Stimulated activated naive CD4-positive, alpha-beta T cell (primary cell): ENCODE measurements at places on chromosomes 12 and 14.

DNA sequence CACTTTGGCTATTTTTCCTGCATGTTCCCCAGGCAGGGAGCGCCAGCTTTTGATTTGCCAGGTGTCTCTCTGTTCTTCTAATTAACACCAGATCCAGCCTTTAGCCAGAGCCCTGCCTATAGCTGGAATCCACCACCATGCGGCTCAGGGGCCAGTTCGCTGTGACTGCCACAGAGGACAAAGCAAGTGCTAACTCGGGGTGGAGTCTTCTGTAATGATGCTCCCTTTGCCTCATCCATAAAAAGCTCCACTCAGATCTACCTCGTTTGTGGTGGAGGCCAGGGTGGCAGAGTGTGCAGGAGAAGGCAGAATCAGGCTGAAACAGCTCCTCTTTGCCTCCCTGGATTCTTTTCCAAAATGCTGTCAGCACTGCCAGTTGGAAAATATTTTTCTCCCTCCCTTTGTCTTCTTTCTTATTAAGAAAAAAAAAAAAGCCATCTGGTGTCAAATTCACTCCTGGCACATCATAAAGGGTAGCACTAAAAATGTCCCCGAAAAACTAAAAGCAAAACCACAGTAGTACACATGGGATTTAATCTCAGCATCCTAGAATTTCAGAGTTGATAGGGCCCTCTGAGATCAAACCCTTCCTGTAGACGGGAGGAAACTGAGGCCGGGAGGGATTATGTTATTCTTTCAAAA is 18.0 kb upstream of the CTDSP2 start:
- DNase-seq = no peak

DNA sequence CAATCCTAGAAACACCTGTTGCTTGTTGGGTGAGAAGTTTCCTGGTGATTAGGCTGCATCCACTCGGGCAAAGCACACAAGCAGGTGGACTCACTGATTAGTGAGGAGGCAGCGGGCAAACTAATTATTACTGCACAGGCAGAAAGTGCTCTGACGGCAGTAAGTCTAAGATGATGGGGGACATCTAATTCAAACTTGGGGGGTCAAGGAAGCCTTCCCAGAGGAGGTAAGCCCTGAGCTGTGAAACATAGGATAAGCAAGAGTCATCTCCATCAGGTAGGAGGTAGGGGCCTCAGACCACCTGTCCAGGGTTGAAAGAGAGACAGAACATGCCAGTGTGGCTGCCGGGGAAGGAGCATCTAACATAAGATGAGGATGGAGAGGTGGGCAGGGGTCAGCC is 1578.4 kb upstream of the TMEM132C start:
- DNase-seq = no peak

- no peak for DNase-seq
These were observed 11.2 kb downstream of the TTC9 start for GRCh38 chr14:70652871-70653270.

DNA sequence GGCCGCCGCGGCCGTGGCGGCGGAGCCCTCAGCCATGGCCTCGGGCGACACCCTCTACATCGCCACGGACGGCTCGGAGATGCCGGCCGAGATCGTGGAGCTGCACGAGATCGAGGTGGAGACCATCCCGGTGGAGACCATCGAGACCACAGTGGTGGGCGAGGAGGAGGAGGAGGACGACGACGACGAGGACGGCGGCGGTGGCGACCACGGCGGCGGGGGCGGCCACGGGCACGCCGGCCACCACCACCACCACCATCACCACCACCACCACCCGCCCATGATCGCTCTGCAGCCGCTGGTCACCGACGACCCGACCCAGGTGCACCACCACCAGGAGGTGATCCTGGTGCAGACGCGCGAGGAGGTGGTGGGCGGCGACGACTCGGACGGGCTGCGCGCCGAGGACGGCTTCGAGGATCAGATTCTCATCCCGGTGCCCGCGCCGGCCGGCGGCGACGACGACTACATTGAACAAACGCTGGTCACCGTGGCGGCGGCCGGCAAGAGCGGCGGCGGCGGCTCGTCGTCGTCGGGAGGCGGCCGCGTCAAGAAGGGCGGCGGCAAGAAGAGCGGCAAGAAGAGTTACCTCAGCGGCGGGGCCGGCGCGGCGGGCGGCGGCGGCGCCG is 381 bp downstream of the YY1 start:
- DNase-seq = no peak

GRCh38 chr12:100401660-100402059 is 44.8 kb downstream of the SLC17A8 start:
- no peak for DNase-seq

- DNase-seq = no peak
These were observed 17.4 kb downstream of the PAWR start for GRCh38 chr12:79673354-79673753.

DNA sequence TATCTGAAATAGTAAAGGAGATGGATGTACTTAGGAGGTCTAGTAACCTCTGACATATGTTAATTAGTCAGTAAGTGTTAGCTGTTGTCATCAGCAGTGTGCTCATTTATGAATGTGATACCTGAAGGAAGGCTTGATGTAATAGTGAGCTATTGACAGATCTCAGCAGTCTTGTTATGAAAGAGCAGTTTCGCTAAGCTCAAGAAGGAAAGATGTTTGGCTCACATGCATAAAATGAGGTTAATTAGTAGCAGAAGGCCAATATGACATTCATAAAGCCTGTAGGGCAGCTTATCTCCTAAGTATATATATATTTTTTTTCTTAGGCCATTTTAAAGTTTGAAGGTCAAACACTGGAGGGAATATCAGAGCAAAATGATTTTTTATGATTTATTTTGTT is 2.8 kb downstream of the FAM234B start:
- DNase-seq = no peak

GRCh38 chr12:113149361-113150150 is at the start of gene CFAP73:
CFAP73 (plus strand) TSS chr12:113149724; CDS start chr12:113149858, 134 bp downstream.
- DNase-seq = no peak

DNA sequence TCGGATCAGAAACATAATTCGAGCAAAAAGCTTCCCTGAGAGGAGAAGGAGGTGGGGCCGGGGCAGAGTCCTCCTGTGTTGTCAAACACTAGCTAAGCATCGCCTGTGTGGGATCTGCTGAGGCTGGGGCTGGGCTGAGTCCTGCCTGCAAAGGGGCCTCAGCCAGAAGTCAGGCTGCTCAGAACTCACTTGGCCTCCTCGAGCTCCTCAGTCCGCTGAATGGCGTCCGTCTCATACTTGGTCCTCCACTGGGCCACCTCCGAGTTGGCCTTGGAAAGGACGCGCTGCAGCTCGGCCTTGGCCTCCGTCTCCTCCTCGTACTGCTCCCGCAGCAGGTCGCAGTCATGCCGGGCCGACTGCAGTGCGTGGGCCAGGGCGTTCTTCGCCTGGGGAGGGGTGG is 9.9 kb upstream of the MYH6 start:
- no peak for DNase-seq

DNA sequence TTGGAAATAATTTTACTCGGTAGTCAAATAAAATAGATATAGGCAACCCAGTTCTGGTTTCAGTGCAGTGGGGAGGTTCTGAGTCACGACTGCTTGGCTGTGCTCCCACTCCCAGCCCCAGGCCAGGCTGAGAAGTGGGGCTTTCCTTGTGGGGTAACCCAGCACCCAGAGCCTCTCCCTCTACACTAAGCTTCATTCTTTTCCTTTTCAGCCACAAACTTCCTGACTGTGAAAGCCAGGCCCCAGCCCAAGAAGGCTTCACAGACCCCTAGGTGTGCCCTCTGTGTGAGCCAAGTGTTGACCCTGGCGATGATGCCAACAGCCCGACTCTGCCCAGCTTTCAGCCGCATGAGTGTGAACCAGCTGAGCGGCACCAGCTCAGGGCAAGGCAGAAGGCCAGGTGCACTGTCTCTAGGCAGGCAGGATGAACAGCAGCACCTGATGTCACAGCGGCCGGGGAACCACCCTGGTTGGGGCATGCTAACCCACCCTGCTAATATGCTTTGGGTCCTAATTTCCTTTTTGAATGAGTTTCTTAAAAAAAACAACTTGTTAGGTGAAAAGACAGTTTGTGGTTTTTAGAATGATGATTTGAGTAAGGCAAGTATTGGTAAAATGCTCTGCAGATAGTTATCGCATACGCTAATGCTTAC is 42.2 kb upstream of the ATP23 start:
- peak; percentile 38 for DNase-seq

- DNase-seq = no peak
These were observed 93.1 kb upstream of the SFSWAP start for GRCh38 chr12:131617596-131618302.

DNA sequence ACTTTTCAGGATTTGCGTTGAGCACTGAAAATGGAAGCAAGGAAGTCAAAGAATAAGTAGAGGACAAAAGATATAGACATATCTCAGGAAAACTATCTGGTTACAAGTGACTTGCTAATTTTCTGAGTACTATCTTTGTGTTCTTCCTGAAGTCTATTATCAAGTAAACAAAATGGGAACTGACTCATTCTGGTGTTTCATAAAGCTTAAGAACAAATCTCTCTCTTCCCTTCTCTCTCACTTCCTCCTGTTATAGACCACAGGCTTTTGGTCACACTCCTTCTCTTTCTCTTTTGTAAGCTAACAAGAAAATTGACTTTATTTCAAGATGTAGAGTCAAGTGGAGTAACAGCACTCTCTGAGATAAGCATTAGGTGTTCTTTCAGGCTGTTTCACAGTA is 406.6 kb upstream of the SYT1 start:
- DNase-seq = no peak

DNA sequence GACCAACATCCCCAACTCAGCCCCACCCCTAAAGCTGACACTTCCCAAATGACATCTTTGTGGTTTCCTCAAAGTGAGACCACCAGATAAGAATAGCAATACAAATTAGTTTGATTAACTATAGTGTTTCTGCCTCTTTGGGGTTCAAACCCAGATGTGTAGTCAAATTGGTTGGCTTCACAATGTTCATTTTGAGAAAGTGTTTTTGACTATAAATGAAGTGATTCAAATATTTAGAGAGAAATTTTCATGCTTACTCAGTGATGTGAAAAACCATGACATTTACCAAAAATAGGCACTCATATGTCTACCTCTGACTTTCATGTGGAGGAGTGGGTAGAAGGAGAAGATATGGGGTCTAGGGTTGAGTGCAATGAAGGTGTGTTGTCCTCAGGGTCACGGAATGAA is 218.4 kb downstream of the BCAT1 start:
- no peak for DNase-seq
